ENCODE measurements at places on chromosomes 2 and 18. TPM values are rescaled to one million over a fixed set of nuclear protein-coding genes. Genes with fewer than 3 reads are reported as not detected.

DNA sequence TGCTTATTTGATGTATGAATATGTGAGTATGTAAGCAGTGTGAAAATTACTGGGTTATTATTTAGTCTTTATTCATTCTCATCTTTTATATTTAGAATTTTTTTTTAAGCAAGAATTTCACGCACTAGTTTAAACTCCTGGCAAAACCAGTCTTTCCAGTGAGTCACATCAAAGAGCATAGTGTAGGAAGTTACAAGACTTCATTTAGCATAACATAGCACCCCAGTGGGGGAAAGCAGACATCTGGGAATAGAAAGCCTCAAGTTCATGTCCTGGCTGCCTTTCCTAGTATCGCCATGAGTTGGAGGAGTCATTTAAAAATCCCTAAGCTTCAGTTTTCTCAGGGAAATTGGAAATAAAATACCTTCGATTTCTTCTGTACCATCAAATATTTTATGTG is 408.3 kb downstream of the NUP35 start:
- no peak for DNase-seq

- DNase-seq = no peak
Observed at GRCh38 chr2:198795419-198795818, 662.3 kb downstream of the SATB2 start.

DNA sequence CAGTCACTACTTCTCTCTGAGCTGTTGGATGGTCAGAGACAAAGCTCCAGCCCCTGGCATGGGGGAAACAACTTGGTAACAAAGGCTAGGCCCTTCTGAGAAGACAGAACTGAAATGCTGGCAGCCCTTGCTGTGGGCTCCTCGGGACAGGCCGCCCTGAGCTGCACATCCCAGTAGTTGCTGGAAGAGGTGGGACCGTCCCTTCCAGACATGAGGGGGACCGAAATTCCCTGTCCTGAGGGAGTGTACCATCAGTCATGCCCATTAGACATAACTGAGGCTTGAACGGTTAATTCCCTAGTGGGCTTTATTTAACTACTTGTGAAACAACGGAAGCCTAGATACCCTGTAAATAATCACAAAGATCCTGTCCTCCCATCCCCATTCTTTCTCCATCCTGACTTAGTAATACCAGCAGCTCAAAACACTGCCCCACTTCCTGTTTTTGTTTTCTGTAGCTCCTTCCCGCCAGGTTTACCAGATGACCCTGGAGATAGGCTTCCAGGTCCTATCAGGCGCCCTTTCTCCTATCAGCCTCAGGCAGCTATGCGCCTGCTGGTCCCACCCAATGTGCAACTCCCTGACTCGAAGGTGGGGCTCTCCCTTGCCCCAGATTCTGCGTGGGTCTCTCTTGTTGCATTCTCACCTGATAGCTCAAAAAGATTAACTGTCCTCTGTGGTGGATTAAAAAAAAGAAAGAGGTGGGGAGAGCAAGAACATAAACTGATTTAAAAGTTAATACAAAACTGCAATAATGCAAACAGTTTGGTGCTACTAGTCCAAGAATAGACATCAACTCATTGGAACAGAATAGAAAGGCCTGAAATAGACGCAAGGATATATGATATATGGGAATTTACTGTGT is 37.0 kb upstream of the NT5DC4 start:
- DNase-seq = no peak

DNA sequence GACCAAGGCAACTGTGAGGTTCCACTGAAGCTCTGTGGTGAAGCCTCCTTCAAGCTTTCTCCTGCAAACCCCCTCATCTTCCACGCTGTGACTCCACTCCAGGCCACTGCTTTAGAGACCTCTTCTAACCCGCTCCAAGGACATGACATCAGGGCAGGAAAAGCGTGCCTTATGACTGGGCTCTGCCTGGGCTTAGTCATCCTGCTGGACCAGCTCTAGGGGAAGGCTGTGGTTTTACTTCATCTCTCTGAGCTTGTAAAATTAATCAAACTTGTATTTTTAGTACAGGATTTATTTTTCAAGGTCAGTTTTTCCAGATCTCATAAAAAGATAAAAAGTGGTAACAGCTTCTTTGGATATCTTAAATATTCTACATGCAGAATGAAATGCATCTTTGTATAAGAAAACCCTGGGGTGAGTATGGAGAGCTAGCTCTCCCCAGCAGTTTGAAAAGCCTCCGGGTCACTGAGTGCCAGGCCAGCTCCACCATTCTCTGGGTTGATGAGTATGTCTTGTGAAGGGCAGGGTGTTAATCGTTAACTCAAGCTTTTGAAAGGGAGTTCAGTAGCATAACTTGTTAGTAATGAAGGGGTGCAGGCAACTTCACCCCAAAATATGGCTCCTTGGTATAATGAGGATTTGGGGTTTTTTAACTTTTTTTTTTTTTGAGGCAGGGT is 33.1 kb upstream of the YPEL5 start:
- DNase-seq = peak; percentile 85

DNA sequence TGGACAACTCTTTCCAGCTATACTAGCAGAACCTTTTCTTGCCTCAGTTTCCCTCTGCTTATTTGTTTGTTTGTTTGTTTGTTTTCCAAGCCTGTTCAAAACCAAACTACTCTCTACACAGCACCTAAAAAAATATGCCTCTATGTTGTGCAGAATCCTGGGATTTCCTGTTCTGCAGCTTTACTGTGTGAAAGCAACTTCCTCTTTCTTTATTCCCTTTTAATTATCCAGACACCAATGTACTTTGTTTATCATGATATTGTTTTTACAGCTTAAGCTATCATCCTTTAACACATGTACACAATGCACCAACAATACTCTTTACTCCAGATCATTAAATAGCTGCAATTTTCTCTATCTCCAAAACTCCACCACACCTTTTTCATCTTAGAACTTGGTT is 259.5 kb downstream of the EPHA4 start:
- no peak for DNase-seq

FBXO15 gene
- 0.83 TPM for total RNA-seq
